ENCODE measurements at places on chromosomes 4 and X.
A peak's percentile ranks its signal among the peaks of the same experiment; 100 is the strongest.

DNA sequence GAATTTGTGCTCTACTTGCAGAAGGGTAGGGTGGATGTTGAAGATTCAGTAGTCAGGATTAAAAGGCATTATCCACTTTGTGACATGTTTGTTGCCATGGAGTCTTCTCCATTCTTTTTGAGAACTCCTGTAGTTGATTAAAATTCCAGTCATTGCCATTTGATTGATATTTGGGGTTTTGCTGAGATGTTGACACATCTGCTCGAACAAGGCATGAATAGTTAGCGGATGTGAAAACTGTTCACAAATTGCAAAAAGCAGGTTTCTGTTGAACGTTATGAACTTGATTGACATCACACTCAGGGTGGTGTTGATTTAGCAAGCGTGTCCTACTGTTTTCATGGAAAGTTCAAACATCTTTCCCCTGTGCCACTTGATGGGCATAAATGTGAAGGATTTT is 16.9 kb downstream of the LIMCH1 start:
- no peak for DNase-seq

- DNase-seq = no peak
Observed at GRCh38 chr4:129261584-129261983, 165.6 kb downstream of the C4orf33 start.

DNA sequence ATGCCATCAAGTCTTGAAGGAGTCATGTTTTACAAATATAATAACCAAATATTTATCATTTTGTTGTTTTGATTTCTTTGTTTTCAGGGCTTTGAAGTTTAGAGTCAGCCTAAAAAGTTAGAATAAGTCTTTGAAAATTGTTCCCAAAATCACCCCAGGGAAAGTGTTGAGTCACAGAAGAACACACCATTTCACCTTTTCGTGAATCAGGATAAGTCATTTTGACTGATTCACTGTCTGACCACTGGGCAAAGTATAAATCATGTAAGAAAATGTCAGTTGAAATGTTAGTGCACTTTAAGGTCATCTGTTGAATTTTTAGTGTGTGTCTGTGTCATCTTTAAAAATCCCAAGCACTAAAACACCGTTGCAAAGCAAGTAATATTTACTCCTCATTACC is 1320.1 kb downstream of the RPA4 start:
- no peak for DNase-seq

GRCh38 chr4:5710961-5711478 is at the start of gene EVC:
Gene EVC (plus strand): TSS chr4:5711201. CDS start chr4:5711381, 180 bp downstream.
- DNase-seq = peak; percentile 78

DNA sequence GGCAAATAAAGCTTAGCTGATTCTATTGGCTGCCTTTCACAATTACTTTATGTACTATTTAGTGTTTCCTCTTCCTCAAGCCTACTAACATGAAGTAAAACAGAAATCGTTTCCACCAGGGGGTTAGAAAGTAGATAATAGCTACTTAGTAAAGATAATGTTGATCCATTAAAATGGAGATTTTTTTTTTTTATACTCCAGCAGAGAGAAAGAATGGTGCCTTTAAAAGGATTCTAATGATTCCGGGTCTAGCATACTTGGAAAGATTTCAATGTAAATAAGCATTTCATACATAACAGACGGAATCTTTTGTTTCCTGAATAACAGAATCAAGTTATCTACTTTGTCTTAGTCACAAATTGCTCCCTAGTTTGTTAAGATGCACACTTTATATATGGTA is 37.1 kb downstream of the GK start:
- no peak for DNase-seq

- DNase-seq = peak; percentile 68
Observed at GRCh38 chr4:90127223-90127705, at the start of gene CCSER1. Gene CCSER1 (plus strand): TSS chr4:90127394.

- DNase-seq = no peak
Observed at GRCh38 chr4:38046727-38047489, 86.7 kb downstream of the PTTG2 start.

DNA sequence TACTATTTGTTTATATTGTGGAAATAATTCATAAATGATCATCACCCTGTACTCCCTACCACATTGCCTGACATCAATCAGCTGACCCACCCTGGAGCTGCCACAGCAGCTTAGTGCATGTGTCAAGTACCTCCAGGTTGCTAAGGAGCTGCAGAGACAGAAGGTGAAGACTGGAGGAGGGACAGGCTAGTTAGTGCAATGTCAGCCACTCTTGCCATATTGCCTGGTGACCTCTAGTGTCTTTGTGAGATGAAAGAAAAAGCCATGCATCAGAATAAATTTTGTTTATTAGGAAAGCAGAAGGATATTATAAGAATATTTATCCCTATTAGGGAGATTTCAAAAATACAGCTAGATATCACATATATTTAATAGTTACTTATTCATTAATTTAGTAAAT is 243.9 kb upstream of the FAT4 start:
- no peak for DNase-seq

- DNase-seq = no peak
Observed at GRCh38 chr4:61501812-61502211, 301.7 kb downstream of the ADGRL3 start.

DNA sequence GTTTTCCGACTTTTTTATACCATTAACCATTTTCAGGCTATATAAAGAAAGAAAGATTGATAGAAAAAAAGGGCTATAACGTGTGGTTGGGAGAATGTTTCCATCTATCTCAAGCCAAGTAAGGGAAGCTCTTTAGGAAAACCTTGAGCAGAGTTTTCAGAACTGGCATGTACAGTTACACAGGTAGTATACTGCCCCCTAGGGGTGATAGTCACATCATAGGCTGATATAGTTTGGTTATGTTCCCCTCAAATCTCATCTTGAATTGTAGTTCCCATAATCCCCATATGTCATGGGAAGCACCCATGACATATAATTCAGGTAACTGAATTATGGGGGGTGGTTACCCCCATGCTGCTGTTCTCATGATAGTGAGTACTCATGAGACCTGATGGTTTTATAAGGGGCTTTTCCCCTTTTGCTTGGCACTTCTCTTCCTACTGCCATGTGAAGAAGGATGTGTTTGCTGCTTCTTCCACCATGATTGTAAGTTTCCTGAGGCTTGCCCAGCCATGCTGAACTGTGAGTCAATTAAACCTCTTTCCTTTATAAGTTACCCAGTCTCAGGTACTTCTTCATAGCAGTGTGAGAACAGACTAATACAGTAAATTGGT is 186.8 kb downstream of the TMA16 start:
- no peak for DNase-seq

GRCh38 chr4:155785828-155786227 is 27.0 kb downstream of the GUCY1B1 start:
- no peak for DNase-seq

DNA sequence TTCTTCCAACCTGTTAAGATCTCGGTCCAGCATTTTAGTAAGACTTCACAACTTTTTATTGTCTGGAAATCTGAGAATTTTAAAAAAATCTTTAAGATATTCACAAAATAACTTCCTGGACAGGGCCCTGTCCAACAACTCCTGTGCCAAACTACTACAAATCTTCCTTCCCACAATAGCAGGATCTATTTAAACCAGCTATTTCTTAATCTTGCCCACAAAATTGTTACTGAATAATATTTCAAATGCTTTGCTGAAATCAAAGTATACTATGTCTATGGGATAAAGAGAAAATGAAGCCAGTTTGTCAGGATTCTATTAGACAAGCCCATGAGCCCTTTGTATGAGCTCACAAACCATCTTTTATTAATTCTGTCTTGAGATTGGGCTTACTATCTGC is 104.1 kb upstream of the DDIT4L start:
- DNase-seq = no peak

GRCh38 chr4:2796849-2797544 is 4.1 kb downstream of the SH3BP2 start:
- DNase-seq = no peak

DNA sequence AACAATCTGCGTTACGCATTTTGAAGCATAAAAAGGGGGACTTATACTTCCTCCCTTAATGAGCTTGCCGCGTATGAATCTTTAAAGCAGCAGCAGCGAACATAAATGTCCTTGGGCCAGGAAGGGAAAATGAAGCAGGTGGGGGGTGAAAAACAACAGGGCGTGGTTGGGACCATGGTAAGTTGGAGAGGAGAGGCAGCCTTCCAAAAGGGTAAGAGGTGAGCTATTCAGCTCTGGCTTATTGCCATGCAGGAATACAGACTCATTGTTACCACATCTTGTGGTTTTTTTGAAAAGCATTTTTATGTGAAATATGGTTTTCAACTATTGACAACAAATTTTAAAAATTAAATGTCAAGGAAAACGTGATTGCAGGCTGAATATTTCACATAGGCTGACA is 710.7 kb upstream of the FAM241A start:
- no peak for DNase-seq

DNA sequence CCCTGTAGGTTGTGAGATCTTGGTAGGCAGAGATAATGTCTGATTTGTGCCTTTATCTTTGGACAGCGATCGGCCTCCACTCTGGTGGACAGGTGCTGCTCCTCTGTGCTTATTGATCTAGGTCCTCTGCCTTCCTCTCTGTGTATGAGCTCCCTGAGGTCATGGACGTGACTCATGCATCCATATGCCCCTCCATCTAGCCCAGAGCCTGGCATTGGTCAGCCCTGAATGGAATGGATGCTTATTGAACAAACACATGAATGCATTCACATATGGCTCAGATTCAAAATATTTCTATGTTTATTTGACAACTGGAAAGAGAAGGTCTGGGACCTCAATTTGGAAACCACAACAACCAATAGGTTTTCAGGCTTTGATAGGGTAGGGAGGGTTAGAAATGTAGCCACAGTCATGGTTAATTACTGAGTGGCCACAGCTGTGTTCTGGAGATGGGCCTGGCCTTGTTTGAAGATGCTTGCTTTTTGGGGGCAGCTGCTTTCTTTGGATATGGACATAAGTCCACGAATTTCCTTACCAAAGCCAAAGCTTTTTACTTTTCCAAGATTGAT is 76.2 kb downstream of the SEL1L3 start:
- DNase-seq = no peak

Measured in GM06990 (cell line).